ENCODE measurements at places on chromosomes 11 and 22. TPM values are rescaled to one million over a fixed set of nuclear protein-coding genes. Genes with fewer than 3 reads are reported as not detected.

DNA sequence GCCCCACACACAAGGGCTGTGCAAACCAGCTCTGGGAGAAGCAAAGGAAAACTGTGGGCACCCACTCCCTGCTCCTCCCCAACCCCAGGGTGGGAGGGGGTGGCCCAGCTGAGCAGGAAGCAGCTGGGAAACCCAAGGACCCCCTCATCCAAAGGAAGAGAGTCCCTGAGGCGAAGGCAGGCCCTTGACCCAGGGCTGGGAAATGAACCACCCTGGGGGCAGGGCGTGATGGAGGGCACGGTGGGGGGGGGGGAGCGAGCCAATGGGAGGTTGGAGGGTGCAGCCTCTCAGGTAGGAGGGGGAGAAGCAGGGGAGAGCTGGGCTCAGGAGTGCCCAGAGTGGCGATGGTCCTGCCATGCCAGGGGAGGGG, 16.8 kb downstream of the SCN4B start:
- no peak for DNase-seq

DNA sequence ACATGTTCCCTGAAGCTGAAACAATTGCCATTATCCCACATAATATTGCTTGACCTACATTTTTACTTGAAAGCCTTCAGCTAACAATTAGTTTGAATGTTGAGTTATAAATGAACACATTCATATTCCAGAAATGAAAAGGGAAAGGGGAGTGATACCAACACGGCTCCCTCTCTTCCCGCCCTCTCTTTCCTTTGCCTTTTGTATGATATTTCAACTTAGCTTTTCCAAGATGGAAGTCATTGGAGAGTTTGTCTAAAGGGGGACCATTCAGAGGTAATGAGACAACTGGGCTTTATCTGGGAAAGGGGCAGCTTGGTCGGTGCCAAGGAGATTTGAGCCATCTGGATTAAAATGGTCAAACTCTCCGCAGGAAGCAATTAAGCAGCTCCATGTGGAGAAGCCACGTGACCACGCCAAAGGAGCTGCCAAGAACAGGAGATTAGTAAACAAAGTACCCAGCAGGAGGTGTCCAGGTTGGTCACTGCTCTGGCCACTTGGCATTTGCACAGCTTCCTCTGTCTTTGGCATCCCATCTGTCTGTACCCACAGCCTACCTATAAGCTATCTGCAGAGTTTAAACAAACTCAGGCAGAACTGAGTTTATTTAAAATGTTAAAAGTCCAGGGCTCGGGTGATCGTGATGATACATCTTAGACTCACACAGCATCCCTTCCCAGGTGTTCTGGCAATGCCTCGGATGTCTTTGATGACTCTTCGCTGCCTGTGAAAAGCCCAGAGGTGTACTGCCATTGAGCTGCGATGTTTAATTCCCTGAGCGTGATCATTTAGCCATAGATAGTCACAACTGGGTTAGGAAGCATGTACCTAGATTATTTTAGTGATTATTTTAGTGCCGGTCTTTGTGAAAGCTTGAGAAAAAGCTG, 735.9 kb downstream of the NTM start:
- no peak for DNase-seq

DNA sequence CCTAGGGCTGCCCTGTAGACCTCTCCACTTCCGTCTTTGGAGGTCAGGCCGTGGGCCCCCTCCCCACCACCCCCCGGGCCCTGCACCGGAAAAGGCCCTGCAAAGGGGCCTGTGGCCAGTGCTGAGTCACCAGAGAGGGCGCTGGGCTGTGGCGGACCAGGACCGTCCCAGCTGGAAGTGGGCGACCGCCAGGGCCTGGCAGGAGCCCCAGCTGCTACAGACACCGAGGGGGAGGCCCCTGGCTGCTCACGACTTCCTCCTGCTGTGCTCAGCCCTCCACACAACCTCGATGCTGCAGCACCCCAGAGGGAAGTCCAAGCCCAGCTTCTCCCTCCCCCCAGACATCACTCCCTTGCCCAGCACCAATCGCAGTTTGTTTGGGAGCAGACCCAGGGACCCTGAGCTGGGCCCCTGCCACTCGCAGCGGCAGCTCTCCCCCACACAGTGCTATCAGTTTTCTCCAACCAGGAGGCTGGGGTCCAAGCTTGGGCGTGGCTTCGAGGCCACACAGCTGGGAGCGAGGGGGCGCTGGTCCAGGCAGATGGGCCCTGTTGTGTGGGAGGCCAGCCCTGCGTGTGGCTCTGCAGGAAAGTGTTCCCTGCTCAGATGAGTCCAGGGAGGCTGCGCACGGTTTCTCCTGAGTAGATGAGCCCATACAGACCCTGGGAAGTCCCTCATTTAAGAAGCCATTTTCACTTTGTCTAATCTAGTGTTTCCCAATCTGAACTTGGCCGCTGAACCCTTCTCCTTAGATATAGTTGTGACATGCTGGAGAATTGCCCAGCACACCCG, 5.6 kb upstream of the SH3BP1 start:
- peak; percentile 72 for DNase-seq

Gene PAK1
- total RNA-seq, result 125 TPM

GRCh38 chr11:61820174-61820573, 3.4 kb upstream of the FADS1 start:
- DNase-seq, result no peak

Gene LIMK2
- 137 TPM for total RNA-seq

- DNase-seq, result no peak
Measured at GRCh38 chr22:17569971-17570511, 6.7 kb downstream of the SLC25A18 start.

DNA sequence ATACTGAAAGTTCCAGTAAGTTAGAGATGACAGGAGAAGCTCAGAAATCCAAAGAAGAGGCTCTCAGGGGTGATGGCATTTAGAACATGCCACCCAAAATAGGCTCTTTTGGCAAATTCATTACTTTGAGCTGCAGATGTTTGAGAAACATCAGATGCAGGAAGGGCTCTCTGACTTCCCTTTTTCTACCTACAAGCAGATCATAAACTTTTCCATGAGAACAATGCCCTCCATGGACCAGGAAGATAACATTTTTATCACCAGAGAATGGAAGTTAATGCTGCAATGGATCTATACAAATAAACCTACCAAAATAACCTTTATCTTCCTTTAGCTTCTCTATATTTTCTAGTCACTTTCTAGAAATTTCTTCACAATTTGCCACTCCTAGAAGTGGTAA, 32.7 kb upstream of the FAR1 start:
- no peak for DNase-seq

GRCh38 chr11:111697933-111698371, 68.2 kb downstream of the PPP2R1B start:
- DNase-seq, result no peak

- DNase-seq, result no peak
Measured at GRCh38 chr11:10824888-10825287, 16.2 kb upstream of the EIF4G2 start.

DNA sequence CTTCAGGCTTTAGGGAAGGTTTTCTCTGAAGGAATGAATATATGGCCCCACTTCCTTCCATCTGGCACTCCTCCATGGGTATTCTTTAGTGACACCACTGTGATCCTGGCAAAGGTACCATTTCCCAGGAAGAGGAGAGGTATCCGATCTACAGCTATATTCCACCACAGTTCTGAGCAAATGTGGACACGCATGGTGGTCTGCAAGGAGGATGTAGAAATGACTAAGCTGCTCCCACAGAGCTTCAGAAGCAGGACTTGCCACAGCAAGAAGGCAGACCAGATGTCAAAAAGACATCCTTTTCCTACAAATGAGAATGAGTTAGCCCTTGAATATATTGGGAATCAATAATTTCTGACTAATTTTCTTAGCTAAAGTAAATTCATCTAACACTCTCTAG, 45.5 kb downstream of the ARFGAP2 start:
- no peak for DNase-seq

- DNase-seq, result no peak
Measured at GRCh38 chr11:123303924-123304323, 108.9 kb upstream of the CLMP start.

GRCh38 chr22:47366026-47366767, 603.7 kb downstream of the TBC1D22A start:
- DNase-seq, result no peak

DNA sequence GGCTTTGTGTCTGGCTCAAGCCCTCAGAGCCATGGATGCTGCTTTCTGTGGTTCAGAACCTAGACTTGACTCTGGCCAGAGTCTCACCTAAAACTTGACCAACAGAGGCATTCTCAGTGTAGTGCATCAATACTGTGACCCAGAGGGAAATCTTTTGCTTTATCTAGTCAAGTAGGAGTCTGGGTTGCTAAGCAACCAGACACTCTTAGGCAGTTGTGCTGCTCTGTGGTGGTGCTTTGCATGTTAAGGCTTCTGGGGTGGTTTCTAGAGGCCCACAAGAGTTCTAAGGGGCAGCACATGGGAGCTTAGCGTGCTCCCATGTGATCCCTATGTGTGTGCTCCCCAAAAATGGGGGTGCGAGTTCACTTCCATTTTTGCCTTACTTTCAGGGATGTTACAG, 224.6 kb upstream of the PLET1 start:
- DNase-seq, result no peak

- DNase-seq, result no peak
Measured at GRCh38 chr11:61702701-61703312, 22.6 kb downstream of the DAGLA start.

Gene FGF19
- not detected for total RNA-seq

DNA sequence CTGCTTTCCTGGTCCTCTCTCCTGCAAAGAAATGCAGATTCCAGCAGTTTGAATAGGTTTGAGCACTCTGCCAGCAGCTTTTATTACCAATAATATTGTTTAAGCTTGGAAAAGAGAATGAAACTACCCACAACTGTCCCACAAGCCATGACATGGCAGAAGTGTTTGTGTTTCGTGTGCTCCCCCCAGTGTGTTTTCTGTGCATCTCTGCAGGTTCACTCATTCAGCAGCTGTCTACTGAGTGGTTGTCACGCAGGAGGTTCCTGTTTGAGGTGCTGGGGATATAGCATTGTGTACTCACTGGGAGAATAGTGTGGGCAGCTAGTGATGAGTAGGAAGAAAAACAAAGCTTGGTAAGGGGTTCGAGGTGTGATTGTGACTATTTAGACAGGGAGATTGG, 55.3 kb upstream of the SUSD2 start:
- no peak for DNase-seq

All from mucosa of descending colon (tissue), 3 donors.